Tibial nerve (tissue), 4 donors: ENCODE measurements at places on chromosomes 2 and 18. TPM values are rescaled to one million over a fixed set of nuclear protein-coding genes. Genes with fewer than 3 reads are reported as not detected.

The FAM237A gene
- total RNA-seq, result not detected

The RIT2 gene
- not detected for total RNA-seq

The ADAM23 gene
- total RNA-seq, result 12.5 TPM

DNA sequence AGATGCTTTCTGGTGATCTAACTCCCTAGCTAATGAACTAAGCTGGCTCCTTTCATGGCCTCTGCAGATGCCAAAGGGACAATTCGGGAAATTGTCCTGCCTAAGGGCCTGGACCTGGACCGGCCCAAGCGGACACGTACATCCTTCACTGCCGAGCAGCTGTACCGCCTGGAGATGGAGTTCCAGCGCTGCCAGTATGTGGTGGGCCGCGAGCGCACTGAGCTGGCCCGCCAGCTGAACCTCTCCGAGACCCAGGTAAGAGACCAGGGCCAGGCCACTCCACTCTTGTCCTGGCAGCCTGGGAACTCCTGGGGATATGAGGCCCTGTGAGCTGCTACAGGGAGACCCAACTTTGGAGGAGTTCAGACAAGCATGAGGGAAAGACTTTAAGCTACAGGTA, 14.7 kb upstream of the ATP6V1B1 start:
- H3K27me3 ChIP-seq, result no peaks in the 10 kb centered on the region
- no peaks in the 10 kb centered on the region for H3K4me1 ChIP-seq
- no peaks in the 10 kb centered on the region for H3K36me3 ChIP-seq
- DNase-seq, result no peak
- H3K4me3 ChIP-seq, result no peak overlapping the region

GRCh38 chr2:20153131-20153851, 71.6 kb downstream of the SDC1 start:
- no peak overlapping the region for H3K27ac ChIP-seq
- no peaks in the 10 kb centered on the region for H3K4me1 ChIP-seq
- no peaks in the 10 kb centered on the region for H3K27me3 ChIP-seq
- DNase-seq, result no peak

GRCh38 chr2:1661891-1662605, 82.3 kb downstream of the PXDN start:
- no peaks in the 10 kb centered on the region for H3K4me1 ChIP-seq
- H3K4me3 ChIP-seq, result no peak overlapping the region
- no peaks in the 10 kb centered on the region for H3K36me3 ChIP-seq
- H3K27ac ChIP-seq, result no peak overlapping the region

DNA sequence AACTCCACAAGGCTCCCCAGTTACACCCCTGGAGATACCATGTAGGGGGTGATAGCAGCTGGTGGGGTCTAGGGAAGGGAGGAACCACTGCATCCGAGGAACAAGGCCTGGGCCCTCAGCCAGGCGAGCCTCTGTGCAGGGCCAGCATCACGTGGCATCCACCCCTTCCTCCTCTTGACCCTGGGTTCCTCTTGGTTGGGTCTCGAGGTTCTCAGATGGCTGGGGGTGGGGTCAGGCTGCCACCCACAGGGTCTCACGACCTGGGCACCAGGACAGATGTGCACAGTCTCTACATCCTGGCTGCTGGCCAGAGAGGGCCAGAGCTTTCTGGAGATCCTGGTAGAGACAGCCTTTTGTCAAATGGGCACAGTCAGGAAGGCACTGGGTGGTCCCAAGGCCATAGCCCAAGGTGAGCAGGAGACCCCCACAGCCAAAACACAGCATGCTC, 10.4 kb downstream of the HS6ST1 start:
- H3K4me3 ChIP-seq, result no peak overlapping the region
- peaks cover 44% of the 10 kb centered on the region for H3K4me1 ChIP-seq
- H3K27me3 ChIP-seq, result no peaks in the 10 kb centered on the region
- H3K36me3 ChIP-seq, result peaks cover 5% of the 10 kb centered on the region

The SRD5A2 gene
- total RNA-seq, result not detected

GRCh38 chr2:55391155-55391554, 28.5 kb downstream of the CCDC88A start:
- H3K27ac ChIP-seq, result no peak overlapping the region
- DNase-seq, result no peak
- no peaks in the 10 kb centered on the region for H3K27me3 ChIP-seq
- H3K4me3 ChIP-seq, result no peak overlapping the region
- H3K4me1 ChIP-seq, result no peaks in the 10 kb centered on the region
